ENCODE measurements at places on chromosomes 4 and X. TPM values are rescaled to one million over a fixed set of nuclear protein-coding genes. Genes with fewer than 3 reads are reported as not detected.

KDM5C gene
- polyA plus RNA-seq: 42.6 TPM

CT45A7 gene
- not detected for polyA plus RNA-seq

CTAG2 gene
- not detected for polyA plus RNA-seq

VAMP7 gene
- 11.8 TPM for polyA plus RNA-seq

CXCL11 gene
- not detected for polyA plus RNA-seq

CENPVL3 gene
- not detected for polyA plus RNA-seq

FABP2 gene
- not detected for polyA plus RNA-seq

TCEAL7 gene
- polyA plus RNA-seq: 1.1 TPM

RNF150 gene
- 0.87 TPM for polyA plus RNA-seq

PCDH7 gene
- polyA plus RNA-seq: 7.4 TPM

ZIC3 gene
- not detected for polyA plus RNA-seq

RADX gene
- polyA plus RNA-seq: 1.1 TPM

FAM47A gene
- not detected for polyA plus RNA-seq

CCDC110 gene
- polyA plus RNA-seq: 0.39 TPM

ZNF81 gene
- 0.65 TPM for polyA plus RNA-seq

CSAG2 gene
- not detected for polyA plus RNA-seq

PDE6B gene
- 0.41 TPM for polyA plus RNA-seq

LRCH2 gene
- polyA plus RNA-seq: 0.35 TPM

ASB11 gene
- polyA plus RNA-seq: not detected

CLGN gene
- polyA plus RNA-seq: 1.9 TPM

STAP1 gene
- 0.12 TPM for polyA plus RNA-seq

CSAG3 gene
- polyA plus RNA-seq: not detected

ADRA2C gene
- polyA plus RNA-seq: 0.61 TPM

ETDB gene
- polyA plus RNA-seq: not detected

MUC7 gene
- polyA plus RNA-seq: not detected
